Cardiac septum (tissue), 1 donor: ENCODE measurements at places on chromosomes 3 and 15. TPM values are rescaled to one million over a fixed set of nuclear protein-coding genes. Genes with fewer than 3 reads are reported as not detected.

The IL17RE gene
- 1.1 TPM for total RNA-seq

The CKMT1B gene
- not detected for total RNA-seq

The TM6SF1 gene
- total RNA-seq: 2.8 TPM

The SLC6A20 gene
- total RNA-seq: not detected

The PDCD10 gene
- 42.2 TPM for total RNA-seq

The DPPA4 gene
- not detected for total RNA-seq
